Cerebellar nuclear complex (tissue), 1 donor: ENCODE measurements at places on chromosomes 11 and 22.

DNA sequence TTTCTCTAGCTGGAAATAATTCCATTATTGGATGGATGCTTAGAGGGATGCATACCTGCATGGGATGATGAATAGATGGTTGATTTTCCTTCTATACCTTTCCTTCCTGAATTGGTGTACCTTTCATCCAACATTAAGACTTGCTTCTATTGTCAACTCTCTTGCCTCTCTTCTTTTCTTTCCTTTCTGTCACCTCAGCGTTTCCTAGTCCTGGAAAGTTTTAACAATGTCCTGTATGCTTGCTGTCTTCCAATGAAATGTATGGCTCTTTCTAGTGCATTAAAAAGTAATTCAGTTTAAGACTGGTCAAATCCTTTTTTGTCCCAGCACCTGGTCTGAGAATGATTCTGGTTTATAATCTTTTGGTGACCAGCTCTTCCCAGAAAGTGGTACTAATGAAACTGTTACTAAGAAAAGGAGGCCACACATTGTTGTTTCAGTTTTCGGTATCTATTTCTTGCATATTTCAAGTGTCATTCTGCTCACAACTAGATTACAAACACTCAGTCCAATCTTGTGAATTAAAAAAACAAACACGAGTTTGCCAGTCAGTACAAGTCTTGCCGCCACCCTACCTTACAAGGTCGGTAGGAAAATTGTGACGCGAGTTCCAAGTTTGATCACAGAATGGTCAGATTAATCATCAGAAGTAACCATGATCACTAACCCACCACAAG lies 8.0 kb downstream of the POU2AF1 start:
- no peak for DNase-seq

GRCh38 chr11:65593518-65594414 lies 1.8 kb downstream of the KCNK7 start:
- no peak for DNase-seq

DNA sequence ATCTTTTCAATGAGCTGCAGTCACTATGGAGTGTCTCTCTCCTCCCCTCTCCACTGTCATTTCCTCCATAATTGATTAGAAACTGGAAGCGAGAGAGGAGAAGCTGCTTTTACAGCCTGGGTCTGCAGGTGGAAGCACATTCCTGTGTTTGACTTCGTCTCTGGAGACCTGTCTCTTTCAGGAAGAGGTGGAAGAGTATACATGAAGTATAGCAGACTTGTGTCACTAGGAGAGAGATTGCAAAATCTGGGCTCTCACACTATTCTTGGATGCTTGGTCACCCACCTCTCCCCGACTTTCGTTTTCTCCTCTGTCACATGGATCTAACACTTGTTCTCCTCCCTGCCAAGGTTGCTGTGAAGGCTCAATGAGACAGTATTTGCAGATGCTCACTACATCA lies 323.3 kb downstream of the NTM start:
- DNase-seq, result no peak

GRCh38 chr22:35804421-35804820 lies 86.7 kb downstream of the APOL5 start:
- no peak for DNase-seq

- DNase-seq, result no peak
Measured at GRCh38 chr11:119807841-119808240, 78.8 kb upstream of the NECTIN1 start.
